SJCRH30 (cell line): ENCODE measurements at places on chromosomes 7 and 10. TPM values are rescaled to one million over a fixed set of nuclear protein-coding genes. Genes with fewer than 3 reads are reported as not detected.

The COL13A1 gene
- total RNA-seq = 0.20 and 0.26 TPM in 2 replicates

The LIMK1 gene
- total RNA-seq = 43.2 and 43.4 TPM in 2 replicates

The FAM25A gene
- not detected in 2 replicates for total RNA-seq

The STEAP4 gene
- not detected in 2 replicates for total RNA-seq

The TAF6 gene
- total RNA-seq = 42.2 and 47.8 TPM in 2 replicates

The NRG3 gene
- not detected in 2 replicates for total RNA-seq

The MALSU1 gene
- total RNA-seq = 86.7 and 89.2 TPM in 2 replicates

The UBN2 gene
- total RNA-seq = 12.4 and 13.0 TPM in 2 replicates

The HTR5A gene
- total RNA-seq = not detected in 2 replicates

The CALHM2 gene
- total RNA-seq = 34.8 and 35.0 TPM in 2 replicates

The BLNK gene
- not detected in 2 replicates for total RNA-seq

The OR2A12 gene
- total RNA-seq = not detected in 2 replicates

The DOCK1 gene
- total RNA-seq = 49.7 and 53.8 TPM in 2 replicates

The ADARB2 gene
- 0.10 TPM in 1 of 2 replicates, not detected in the other for total RNA-seq

The CRYGN gene
- total RNA-seq = not detected in 2 replicates

The SEMA3E gene
- 0.48 and 0.53 TPM in 2 replicates for total RNA-seq
